Activated T-helper 17 cell treated with anti-CD3 and anti-CD28 coated beads, Interleukin-2, amount 50 U/mL, for 72 hours (primary cell): ENCODE measurements at places on chromosomes 6 and 20.
A peak's percentile ranks its signal among the peaks of the same experiment; 100 is the strongest.

DNA sequence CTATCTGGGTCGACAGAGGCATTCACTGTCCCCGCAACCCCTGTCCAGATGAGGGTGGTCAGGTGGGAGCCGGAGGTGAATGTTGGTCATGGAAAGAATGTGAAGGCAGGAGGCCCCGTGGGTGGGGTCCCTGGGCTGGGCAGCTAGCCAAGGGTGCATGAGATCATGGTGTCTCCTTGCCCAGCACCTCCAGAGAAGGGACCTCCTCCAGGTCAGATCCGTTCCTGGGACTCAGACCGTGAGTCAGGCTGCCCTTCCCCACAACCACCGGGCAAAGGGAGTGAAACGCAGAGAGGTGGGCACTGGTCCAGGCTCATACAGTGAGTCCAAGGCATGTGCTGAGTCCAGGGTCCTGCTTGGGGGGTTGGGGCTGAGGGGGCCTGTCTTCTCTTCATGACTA lies 3.5 kb downstream of the FOXS1 start:
- ATAC-seq: no peak

DNA sequence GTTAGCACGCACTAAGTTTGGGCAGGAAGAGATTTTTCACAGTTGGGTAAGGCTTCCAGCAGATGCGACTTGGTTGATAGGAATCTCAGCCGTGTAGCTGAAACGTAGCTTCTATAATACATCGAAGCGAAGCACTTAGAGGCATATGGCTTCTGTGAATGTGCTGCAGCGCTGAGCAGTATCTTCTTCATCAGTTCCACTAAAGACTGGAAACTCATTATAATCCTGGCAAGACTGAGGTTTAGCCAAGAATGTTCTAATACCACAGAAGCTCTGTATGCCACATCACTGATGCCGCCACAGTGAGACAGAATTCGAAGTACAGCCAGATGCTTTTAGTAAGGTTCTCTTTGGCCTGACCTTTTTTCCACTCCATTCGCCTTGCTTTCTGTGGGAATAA lies 680.2 kb upstream of the AGPAT4 start:
- no peak for ATAC-seq

DNA sequence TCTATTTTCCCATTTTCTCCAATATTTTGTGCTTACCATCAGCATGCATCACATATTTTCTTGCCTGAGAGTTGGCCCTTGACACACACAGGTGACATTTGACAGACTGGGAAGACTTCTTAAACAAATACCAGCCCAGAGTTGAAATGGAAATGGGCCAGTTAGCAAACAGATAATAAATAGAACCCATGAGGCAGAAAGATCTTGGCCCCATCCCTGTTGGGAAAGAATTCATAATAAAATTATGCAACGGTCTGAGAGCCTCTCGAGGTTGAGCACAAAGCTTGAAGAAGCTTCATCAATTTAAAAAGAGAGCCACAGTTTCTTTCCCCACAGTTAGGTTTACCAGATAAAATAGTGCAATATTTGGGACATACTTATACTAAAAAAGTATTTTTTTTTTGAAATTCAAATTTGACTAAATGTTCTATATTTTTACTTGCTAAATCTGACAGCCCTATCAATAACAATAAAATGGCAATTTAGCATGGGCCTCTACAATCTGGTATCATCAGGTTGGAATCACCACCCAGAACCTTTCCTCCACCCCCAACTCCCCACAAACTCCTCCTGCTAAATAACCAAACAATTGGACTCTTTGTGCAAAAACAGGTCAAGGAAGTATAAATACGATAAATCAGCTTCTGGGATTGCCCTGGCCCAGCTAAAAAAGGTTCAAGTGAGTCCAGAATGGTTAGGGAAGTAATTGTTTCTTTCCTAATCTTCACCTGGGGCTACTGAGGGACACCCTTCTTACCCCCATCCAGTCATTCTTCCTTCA lies 129.8 kb downstream of the CD164 start:
- ATAC-seq: no peak

DNA sequence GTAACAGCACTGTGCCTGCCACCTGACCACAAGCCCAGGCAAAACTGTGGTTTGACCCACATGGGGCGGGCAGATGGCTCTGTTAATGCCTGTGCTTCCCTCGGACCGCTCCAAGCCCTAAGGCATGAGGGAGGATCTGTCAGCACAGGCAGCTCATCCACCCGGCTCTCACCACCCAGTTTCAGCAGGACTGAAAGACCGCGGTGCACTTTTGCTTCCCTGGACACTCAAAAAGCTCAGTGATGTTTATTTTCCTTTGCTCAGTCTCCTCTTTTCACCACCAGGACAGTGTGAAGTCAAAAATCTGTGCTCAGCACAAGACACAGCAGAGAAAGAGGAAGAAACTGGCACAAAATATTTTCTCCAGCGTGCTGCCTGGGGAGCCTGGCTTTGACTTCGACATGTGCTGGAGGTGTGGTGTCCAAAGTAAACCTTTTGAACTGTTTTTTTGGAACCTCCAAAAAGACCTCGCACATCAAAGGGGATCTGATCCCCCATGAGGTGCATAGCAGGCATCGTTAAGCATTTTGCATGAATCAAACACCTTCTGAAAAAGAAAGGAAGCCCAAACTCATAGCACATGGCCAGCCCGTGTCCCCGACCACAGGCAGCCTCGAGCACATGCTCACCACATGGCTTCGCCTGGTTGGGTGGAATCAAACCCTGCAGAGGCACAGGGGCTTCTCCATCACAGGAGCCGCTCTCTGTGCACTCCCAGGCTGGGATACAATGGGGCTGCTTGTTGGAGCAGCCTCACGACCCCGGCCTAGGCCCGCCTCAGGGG lies 441.7 kb upstream of the JARID2 start:
- ATAC-seq: no peak

GRCh38 chr20:57991211-57991881 lies 237.1 kb downstream of the ANKRD60 start:
- peak; percentile 85 for ATAC-seq

DNA sequence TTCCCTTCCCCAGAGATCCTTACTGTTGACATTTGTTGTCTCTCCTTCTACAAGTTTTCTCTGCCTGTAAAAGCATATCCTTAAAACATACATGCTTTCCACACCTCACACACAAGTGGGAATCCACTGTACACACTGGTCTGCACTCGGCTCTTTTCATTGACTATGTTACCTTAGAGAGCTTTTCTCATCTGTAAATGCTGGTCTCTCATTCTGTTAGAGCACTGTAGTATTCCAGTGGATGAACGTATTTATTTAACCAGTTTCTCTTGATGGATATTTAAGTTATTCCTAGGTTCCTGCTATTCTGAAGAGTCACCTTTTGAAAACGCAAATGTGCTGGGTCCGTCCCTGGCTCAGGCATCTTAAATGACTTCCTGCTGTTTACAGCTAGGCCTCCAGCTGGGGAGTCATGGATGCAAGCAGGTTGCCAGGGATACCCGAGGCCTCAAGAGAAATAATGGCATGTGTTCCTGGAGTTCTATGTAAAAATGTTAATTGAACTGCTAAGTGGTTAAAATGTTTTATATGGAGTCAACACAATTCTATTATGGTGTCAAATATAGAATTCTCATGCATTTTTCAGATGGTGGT lies 61.1 kb upstream of the TGM3 start:
- ATAC-seq: no peak

DNA sequence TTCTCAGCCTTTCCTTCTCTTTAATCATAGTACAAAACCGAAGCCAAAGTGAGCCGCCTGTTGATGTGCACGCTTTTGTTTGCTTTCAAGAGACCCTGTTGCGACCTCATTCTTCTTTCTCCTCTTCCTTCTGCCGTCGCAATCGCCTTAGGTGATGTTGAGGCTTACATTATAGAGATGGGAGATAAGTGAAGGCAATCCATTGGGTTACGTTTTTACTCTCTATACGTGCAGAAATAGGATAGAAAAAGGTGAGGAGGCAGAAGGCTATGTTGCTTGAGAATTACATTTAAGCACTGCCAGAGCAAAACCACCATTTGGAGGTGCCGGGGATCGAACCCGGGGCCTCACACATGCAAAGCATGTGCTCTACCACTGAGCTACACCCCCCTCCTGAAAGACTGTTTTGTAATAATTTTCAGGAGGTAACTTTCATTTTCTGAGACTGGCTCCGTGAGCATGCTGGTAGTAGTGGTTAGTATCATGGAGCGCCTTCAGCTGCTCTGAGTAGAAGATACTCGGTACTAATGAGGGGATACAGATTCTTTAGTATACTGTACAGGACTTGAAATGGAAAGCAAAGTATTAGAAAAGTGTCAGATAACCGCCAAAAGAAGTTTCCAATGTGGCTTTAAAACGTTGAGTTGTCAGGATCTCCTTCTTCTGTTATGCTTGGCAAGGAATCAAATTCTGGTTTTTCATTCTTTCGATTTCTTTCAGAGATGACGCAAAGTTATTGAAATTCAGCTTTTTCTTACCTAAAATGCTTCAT lies 165.6 kb downstream of the TRIM27 start:
- no peak for ATAC-seq

GRCh38 chr20:10621149-10621548 lies 52.6 kb downstream of the JAG1 start:
- no peak for ATAC-seq

GRCh38 chr6:20706939-20707485 lies 172.8 kb downstream of the CDKAL1 start:
- no peak for ATAC-seq

DNA sequence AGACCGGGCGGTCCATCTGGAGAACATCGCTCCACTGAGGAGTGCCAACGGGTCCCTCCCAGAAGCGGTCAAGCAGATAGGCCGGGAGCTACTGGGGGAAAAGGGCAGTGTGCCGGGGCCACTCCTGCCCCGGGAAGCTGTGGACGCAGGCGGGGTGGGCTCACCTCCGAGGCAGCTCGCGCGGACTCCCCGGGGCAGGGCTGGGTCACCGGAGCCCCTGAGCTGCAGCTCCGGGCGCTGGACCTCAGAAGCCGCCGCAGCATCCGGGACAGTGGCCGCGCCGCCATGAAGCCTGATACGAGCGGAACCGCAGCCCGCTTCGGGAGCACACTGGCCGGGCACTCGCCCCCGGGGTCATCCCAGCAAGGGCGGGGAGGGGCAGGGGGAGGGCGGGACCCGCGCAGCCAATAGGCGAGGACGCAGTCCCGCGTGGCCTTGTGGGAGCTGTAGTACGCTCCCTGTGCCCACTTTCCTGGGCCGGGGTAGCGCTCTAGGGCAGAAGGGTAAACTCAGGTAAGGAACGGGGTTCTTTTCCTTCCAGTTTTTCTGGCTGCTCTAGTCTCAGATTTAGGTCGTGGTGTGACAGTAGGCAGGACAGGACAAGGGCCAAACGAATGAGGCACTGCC lies at the start of gene MOCS1:
Gene MOCS1 (minus strand): TSS at position 332 of the 627 bp plus-strand sequence. CDS start 45 bp downstream, at position 287.
- peak; percentile 87 for ATAC-seq

DNA sequence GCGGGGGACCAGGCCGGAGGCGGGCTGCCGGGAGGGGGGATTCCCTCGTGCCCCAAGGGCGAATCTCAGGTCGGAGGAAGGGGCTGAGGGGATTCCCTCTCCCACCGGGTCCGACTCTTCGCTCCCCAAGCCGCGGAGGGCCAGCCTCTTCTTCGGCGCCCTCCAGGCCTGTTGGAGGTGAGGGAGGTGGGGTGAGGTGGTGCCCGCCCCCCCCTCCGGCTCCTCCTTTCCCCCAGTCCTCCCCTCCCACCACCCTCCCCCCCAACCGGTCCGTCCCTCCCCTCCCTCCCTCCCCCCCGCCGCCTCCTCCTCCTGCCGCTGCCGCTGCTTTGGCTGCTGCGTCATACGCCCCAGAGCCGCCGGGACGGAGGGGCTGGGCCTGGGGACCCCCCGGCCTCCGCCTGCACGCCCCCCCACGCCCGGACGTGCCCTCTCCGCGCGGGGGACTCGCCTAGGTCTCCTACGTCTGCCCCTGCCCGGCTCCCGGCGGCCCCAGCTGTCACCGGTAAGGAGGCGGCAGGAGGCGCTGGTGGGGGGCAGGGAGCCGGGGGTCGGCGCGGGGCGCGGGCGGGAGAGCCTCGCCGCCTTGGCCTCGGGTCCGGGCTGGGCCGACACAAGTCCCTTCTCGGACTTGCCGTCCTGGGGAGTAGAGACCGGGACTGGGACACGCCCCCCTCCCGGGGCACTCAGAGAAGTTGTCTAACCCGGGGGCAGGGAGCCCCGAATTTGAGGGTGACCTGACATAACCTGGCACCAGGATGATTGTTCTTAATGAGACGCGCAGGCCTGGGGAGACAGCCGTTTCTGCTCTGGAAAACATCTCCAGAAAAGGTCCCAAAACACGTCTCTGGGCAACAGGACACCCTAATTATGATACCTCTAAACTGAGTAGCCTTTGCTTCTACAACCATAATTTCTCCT lies at the start of gene PHF1:
Gene PHF1 (plus strand): TSS at position 304 of the 921 bp plus-strand sequence. CDS start 1,250 bp downstream, outside the sequence.
- peak; percentile 58 for ATAC-seq

- peak; percentile 59 for ATAC-seq
Observed at GRCh38 chr6:7909323-7910276, 988 bp downstream of the TXNDC5 start.
